Posterior vena cava (tissue), 2 donors: ENCODE measurements at places on chromosomes 2 and 18.

DNA sequence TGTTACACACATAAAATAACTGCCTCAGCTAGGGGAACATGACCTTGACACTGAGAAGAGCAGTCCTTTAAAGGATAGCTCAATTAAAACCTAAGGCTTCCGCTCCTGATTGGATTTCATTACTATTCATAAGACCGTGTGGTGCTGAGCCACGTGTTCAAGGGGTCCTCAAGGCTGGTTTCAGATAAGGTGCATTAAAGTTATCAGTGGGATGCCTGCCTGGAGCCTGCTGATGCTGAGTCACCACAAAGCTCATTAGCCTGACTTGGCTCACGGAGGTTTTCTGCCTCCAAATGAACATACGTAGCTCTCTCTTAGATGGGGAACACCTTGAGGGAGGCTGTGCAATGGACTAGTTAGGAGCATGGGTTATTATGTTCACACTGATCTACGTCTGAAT is 518.9 kb downstream of the TDRD15 start:
- DNase-seq, result no peak

GRCh38 chr2:163593982-163594381 is 141.8 kb downstream of the FIGN start:
- no peak for DNase-seq

- DNase-seq, result no peak
These were observed 807.5 kb downstream of the MBD2 start for GRCh38 chr18:53417003-53417402.

GRCh38 chr2:208279236-208279635 is 13.2 kb downstream of the PIKFYVE start:
- no peak for DNase-seq

DNA sequence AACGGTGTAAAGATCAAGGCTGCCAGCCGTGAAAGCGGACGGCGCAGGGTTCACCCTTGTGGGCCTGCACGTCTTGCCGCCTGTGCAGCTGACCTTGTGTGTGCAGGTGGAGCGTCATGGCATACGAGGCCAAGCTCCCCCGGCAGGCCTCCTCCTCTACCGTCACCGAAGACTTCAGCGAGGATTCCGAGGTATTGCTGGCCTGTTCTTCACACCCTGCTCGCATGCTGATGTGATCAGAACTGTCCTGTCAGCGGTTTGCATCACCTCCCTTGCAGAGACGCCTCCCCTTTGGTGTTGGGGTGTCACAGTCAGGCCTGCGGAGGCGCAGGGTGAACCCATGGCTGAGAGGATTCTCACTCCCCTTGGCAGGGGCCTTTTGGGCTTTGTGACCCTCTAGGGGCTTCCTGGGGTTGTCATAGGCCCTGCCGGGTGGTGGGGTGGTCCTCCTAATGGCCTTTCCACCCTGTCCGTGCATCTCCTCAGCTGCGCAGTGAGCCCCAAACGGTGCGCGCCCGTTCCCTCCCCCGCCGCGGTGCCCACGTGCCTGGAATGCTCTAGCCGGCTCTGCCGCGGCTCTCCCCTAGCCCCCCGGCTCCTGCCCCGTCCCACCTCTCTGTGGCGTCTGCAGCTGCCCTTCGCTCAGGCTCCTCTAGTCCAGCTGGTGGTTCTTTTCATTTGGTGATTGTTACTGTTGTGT is 92.5 kb downstream of the DGKD start:
- DNase-seq, result peak; percentile 75

GRCh38 chr2:25402477-25402876 is 60.8 kb upstream of the DNMT3A start:
- DNase-seq, result no peak

- DNase-seq, result no peak
These were observed 1.3 kb downstream of the RAB10 start for GRCh38 chr2:26035090-26035743.

DNA sequence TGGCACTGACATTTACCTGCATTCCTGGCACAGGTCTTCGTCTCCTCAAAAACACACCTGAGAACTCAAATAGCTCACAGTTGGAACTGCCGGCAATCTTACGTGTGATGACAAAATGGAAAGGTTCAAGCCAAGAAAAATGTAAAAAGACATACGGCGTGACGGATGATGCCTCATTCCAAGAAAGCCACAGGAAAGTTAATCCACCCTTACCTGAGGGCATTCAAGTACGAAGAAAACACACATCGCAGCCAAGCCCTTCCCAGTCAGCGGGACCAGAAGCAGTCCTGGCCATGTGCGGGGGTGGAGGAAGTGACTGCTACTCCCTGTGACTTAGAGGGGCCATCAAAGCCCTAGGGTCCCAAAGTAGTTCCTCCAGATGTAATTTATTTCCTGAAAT is 986.3 kb upstream of the CELF4 start:
- peak; percentile 52 for DNase-seq

DNA sequence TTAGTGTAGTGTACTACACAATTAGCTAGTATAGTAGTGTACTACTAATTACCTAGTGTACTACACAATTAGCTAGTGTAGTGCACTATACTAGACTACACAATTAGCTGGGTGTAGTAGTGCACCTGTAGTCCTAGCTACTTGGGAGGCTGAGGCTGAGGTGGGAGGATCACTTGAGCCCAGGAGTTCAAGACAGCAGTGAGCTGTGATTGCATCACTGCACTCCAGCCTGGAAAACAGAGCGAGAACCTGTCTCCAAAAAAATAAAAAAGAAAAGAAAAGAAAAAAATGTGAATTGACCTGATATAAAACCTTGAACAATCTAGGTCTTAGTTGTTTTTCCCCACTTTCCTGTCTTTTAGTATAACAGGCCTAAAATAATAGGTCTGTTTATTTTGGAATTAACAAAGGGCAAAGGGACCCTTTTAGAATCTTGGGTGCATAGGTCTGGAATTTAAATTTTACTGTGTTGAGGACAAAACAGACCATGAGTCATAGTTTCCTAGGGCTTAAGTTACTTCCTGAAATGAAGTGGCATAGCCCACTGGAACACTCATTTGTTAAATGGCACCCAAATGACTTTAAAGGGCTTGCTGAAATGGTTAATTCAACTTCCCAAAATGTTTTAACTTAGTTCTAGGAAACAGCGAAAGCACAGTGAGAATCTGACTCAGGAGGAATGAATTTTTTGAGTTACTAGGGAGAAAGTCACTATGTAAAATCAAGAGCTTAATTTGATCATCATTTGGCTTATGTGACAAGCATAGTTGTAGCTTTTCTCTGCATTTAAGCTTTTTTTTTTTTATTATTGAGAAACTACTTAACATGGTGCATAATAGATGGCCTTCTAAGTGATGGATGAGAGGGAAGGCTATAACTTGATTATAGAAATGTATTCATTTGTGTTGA is 50.7 kb upstream of the ARL5A start:
- DNase-seq, result no peak

DNA sequence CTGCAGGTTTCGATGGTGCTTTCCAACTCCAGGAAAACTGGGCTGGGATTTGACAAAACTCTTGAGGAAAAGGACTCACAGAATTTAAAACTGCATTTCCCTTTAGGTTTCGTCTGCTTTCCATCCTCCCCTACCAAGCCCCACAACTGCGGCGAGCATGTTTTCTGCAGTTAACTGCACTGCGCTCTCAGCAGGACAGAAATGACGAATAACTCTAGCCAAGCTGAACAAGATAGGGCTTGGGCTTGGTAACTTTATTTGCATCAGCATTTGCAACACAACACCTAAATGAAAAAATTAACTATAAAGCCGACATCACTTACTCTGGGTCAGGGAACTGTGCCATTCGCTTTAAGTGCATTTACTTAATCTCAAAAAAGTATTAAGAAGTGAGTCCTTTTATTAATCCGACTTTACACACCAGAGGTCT is 669 bp upstream of the PIKFYVE start:
- no peak for DNase-seq

DNA sequence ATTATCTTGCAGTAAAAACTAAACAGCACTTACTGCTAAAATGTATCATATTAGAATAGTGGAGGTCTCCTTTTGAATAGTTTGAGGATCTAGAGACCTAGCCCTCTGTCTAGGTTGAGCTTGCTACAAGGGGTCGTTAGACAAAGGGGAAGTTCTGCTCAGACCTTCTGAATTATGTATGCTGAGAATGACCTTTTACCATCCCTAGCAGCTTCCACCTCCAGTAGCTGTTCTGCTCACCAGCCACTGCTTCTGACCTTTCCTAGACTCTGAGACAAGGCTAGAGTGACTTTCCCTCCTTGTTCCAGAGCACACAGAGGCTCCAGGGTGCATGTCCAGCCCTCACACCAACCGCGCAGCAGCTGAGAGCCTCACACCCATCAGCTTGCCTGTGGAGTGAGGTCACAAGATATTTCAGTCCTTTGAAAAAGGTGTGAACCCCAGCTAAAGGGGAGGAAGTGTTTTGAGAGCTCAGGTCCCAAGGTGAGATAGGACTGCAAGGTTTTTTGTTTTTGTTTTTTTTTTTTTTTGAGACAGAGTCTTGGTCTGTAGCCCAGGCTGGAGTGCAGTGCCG is 289.3 kb upstream of the TNP1 start:
- DNase-seq, result no peak

GRCh38 chr18:56756966-56757365 is 105.8 kb downstream of the WDR7 start:
- DNase-seq, result peak; percentile 56

GRCh38 chr2:126888046-126888445 is 10.6 kb upstream of the TEX51 start:
- no peak for DNase-seq

DNA sequence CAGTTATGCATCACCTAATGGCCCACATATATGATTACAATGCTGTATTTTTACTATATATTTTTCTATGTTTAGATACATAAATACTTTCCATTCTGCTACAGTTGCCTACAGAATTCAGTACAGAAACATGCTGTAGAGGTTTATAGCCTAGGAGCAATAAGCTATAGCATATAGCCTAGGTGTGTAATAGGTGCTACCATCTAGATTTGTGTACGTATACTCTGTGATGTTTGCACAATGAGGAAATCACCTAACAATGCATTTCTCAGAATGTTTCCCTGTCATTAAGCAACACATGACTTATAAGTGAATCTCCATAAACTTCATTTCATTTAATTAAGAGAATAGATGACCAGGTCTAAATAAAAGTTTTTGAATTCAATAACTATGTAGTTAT is 43.5 kb downstream of the SLC38A11 start:
- DNase-seq, result no peak

- no peak for DNase-seq
These were observed 22.5 kb upstream of the ACYP2 start for GRCh38 chr2:54092940-54093339.

GRCh38 chr2:191190435-191190834 is 39.6 kb upstream of the STAT4 start:
- no peak for DNase-seq

DNA sequence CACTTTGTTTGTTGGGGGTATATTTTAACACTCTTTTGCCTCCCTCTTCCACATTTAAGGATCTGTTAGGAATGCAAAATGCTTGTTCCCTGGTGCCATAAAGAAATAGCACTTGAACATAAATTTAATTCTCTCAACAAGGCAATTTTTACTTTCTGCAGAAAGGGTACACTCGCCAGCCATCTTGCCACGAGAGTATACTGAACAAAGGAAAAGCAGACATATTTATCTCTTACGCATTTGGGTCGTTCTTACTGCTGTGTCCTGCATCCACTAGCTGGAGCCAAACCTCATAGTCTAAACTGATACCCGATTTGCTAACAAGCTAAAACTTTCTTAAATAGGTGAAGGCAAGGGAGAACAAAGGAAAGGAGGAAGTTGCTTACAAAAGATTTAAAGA is 129.5 kb downstream of the B3GNT2 start:
- no peak for DNase-seq

- no peak for DNase-seq
These were observed 8.7 kb downstream of the OTOF start for GRCh38 chr2:26469092-26469710.

GRCh38 chr18:52888014-52888413 is 548.0 kb downstream of the DCC start:
- no peak for DNase-seq

DNA sequence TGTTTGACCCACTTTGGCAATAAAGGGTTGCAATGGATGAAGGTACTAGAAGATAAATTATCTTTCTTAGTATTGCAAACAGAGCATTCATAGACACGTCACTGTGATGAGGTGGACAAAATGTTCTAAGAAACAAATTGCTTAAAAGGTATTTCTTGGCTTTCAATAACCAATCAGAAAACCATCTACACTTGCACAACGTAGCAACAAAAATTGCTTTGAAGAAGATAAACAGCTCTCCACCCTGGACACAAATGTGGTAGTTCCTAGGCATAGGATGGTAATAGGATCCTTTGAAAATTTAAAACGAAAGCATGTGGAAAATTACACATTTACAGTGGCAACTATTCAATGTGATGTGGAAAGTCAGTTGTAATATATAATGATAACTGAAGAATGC is 439.9 kb upstream of the ETAA1 start:
- no peak for DNase-seq

- DNase-seq, result no peak
These were observed 31.1 kb downstream of the UGP2 start for GRCh38 chr2:63872571-63873328.

DNA sequence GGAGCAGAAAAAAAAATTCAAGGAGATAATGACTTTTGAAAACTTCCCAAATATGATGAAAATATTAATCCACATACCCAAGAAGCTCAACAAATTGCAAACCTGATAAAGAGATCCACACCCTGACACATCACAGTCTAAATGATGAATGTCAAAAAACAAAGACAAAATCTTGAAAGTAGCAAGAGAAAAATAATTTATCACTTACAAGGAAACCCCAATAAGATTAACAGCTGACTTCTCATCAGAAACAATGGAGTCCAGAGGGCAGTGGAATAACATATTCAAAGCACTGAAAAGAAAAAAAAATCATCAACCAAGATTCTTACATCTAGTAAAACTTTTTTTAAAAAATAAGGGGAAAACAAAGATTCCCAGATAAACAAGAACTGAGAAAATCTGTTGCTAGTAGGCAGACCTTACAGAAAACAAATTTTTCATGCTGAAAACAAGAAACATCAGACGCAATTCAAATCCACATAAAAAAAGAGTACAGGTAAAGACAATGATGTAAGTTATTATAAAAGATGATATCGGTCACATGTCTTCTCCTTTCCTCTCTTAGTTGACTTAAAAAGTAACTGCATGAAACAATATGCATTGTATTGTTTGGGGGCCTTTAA is 21.3 kb downstream of the SLC66A2 start:
- DNase-seq, result no peak

DNA sequence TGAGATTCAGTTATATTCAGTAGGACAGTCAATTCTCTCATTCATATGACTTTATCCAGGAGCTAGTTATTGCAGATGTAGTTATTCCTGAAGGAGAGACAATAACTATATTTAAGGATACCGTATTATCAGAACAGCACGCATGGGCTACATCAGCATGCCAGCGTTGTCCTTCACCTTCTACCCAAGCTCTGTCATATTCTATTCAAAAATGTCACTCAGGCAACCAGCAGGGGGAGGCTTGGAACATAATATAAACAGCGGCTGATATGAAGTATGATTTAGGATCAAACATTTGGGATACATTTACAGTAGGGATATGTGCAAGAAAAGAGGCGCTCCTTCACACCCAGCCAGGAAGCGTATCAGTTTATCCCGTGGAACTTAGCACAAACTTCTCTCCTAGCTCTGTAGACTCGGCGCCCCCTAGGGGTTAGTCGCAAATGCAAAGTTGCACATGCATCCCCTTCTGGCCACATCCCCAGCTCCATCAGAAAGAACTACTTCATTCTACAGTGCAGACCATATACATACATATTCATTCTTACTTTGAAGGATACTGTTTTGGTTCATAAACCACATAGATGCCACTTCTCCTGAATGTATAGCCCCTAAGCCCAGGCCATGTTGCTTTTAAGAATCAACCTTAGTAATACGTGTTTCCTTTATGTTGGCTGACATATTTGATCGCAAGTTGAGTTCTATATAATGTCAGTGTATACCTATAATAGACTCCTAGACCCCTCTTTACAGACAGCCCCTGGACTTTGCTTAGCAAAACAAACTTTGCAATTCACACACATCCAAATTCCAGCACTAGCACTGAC is 759.4 kb downstream of the ADCYAP1 start:
- peak; percentile 89 for DNase-seq
